ENCODE measurements at places on chromosomes 5 and 9.
A peak's percentile ranks its signal among the peaks of the same experiment; 100 is the strongest.

DNA sequence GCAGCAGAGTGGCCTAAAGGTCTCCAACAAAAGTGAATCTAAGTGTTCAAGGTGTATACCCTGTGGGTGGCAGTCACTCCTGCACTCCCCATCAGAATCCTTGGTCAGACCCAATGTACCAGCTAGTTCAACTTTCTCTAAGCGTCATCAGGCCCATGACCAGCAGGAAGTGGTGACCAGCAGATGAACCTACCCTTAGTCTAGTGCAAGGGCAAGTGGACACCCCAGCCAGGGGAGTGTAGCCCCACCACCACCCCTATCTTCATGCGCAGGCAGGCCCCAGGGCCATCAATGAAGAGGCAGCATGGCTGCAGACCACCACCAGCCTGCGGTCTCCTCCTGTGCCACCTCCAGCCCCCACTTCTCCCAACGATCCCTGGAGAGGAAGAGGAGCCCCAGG, 213.1 kb downstream of the AGTPBP1 start:
- no peaks in the 10 kb centered on the region for H3K36me3 ChIP-seq
- no peak overlapping the region for H3K4me3 ChIP-seq
- H3K27ac ChIP-seq: no peak overlapping the region
- DNase-seq: no peak
- peaks cover 18% of the 10 kb centered on the region for H3K27me3 ChIP-seq

DNA sequence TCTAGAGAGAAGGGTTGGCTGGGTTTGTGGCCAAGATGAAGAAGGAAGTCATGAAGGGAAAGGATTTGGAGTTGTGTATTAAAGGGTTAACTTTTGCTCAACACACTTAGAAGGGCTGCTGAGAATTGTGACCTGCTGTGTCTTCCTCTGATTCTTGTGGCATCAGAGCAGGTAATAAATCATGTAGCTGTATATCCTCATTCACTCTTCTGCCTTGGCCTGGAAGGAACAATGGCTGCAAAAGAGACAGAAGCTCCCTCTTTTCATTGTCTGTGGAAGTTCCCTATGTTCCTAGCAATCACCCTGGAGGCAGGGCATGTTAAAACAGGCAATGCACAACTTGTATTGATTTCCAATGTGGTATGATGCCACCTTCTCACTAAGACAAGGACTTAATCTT, 159.1 kb downstream of the LRRC70 start:
- DNase-seq: no peak
- H3K27ac ChIP-seq: no peak overlapping the region
- H3K27me3 ChIP-seq: peaks cover 16% of the 10 kb centered on the region
- no peaks in the 10 kb centered on the region for H3K4me1 ChIP-seq
- H3K36me3 ChIP-seq: no peaks in the 10 kb centered on the region

DNA sequence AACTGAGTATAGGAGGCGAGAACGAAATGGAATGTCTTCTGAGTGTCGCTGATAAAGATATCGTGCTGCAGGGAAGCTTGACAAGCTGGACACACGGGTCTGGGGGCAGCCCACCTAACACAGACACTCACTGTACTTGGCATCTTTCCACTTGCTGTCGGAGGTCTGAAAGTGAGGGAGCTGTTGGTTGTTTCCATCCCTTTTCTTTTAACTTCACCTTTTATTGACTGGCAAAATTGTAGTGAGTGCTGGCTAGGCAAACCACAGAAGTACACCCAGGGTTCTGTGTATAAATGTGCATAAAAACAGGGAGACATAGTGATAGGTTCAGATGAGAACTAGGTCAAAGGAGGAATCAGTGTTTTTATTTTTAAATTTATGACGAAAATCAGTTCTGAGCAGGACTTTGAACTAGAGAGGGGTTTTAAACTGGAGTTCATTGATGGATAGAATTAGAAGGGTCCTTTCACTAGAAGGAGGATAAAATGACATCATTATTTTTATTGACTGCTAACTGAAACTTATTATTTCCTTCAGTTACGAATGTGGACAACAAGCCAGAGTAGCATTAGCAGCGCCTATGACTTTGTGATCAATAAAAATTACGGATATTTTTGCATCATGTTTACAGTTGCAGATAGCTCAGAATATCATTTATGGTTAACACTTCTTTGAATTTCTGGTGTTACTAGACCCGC, 817 bp downstream of the GAPVD1 start:
- DNase-seq: no peak
- H3K4me3 ChIP-seq: peak overlapping the region; percentile 97
- peak overlapping the region; percentile 93 for H3K27ac ChIP-seq
- H3K27me3 ChIP-seq: peaks cover 3% of the 10 kb centered on the region
- peaks cover 31% of the 10 kb centered on the region for H3K4me1 ChIP-seq
- H3K36me3 ChIP-seq: peaks cover 19% of the 10 kb centered on the region

GRCh38 chr9:69195668-69196067, 21.6 kb downstream of the TJP2 start:
- no peaks in the 10 kb centered on the region for H3K36me3 ChIP-seq
- no peaks in the 10 kb centered on the region for H3K27me3 ChIP-seq
- no peak overlapping the region for H3K27ac ChIP-seq
- DNase-seq: no peak
- no peak overlapping the region for H3K4me3 ChIP-seq

DNA sequence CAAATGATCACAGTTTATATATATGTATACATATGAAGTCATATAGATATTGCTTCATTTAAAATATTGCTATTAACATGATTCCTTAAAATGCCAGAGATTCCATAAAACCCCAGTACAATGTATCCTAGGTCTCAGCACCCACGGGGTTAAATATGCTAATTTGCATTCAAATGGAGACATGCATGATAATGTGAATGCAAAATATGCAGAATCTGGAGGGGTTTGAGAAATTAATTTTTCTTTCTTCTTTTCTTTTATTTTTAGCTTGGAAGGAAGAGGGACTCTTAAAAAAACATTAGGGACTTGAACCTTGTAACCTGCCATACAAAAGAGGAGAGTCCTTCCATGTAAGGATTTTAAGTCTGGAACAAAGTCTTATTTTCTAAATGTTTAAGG, 211.9 kb downstream of the MEF2C start:
- H3K27me3 ChIP-seq: peaks cover 84% of the 10 kb centered on the region
- no peak overlapping the region for H3K4me3 ChIP-seq
- no peak for DNase-seq
- peaks cover 25% of the 10 kb centered on the region for H3K4me1 ChIP-seq
- peaks cover 2% of the 10 kb centered on the region for H3K36me3 ChIP-seq

DNA sequence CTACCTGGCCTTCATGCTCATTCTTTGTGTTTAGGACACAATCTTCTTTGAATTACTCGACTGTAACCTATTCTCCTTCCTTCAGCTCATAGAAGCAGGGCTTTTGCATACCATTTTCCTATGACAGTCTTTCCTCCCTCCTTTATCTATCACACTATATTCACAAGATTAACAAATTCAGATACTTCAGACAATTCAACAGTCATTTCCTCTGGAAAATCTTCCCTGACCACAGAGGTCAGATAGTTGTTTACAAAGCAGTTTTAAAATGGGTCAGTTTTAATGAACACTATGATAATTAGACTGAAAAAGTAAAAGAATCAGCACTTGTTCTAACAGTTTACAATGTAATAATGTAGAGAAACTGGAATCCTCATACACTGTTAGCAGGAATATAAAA, 4.3 kb downstream of the CAAP1 start:
- peaks cover 25% of the 10 kb centered on the region for H3K4me1 ChIP-seq
- no peak overlapping the region for H3K4me3 ChIP-seq
- no peak for DNase-seq
- peaks cover 29% of the 10 kb centered on the region for H3K36me3 ChIP-seq
- H3K27me3 ChIP-seq: no peaks in the 10 kb centered on the region

DNA sequence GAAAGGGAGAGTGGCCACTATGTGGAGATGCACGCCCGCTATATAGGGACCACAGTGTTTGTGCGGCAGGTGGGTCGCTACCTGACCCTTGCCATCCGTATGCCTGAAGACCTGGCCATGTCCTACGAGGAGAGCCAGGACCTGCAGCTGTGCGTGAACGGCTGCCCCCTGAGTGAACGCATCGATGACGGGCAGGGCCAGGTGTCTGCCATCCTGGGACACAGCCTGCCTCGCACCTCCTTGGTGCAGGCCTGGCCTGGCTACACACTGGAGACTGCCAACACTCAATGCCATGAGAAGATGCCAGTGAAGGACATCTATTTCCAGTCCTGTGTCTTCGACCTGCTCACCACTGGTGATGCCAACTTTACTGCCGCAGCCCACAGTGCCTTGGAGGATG, 19.8 kb downstream of the RGMB start:
- H3K4me1 ChIP-seq: peaks cover 2% of the 10 kb centered on the region
- H3K36me3 ChIP-seq: no peaks in the 10 kb centered on the region
- H3K27me3 ChIP-seq: peaks cover 4% of the 10 kb centered on the region
- DNase-seq: no peak
- H3K27ac ChIP-seq: no peak overlapping the region

DNA sequence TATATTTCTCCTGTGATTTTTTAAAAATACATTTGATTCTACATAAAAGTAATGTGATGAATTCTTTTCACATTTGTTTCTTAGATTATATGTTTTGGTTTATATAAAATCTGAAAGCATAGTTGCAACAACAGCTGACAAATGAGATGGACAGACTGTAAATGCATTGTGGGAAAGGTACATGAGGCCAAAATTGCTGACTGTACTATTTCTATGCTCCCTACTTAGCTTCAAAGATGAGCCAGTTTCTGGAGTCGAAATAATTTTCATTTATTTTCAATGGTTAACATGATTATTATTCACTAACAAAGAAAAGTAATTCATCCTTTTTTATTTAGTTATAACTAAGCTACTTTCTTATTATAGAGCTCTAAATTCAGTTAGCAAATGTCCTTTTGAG, 441.3 kb upstream of the CCNG1 start:
- no peaks in the 10 kb centered on the region for H3K27me3 ChIP-seq
- H3K4me1 ChIP-seq: no peaks in the 10 kb centered on the region
- H3K4me3 ChIP-seq: no peak overlapping the region
- H3K27ac ChIP-seq: no peak overlapping the region
- no peaks in the 10 kb centered on the region for H3K36me3 ChIP-seq

DNA sequence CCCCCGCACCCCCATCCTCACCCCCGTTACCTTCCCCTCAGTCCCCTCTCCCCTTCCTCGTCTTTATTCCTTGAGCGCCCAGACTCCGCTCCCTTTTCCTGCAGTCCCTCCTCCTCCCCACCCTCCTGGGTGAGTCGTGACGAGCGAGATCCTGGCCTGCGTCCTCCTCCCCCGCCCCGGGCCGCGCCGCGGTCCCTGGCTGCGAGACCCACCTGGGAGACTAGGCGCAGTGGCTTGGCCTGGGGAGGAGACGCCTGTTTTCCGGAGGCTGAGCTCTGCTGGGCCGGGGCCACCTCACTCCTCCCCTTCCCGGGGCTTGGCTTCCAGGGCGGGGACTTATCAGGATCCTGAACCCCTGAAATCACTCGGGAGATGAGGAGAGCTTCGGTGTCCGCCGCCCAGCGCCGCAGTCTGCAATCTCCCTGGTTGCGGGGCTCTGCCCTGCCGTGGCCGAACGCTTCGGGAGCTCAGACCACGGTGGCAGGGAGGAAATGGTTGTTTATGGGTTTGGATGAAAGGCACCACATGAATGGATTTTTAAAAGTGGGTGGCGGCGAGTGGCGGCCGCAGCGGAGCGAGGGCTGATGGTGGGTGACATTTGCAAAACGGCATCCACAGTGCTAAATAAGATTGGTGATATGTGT, 984 bp downstream of the STXBP1 start:
- H3K36me3 ChIP-seq: peaks cover 2% of the 10 kb centered on the region
- peaks cover 22% of the 10 kb centered on the region for H3K4me1 ChIP-seq
- no peak overlapping the region for H3K27ac ChIP-seq

- DNase-seq: no peak
- peaks cover 3% of the 10 kb centered on the region for H3K27me3 ChIP-seq
- no peaks in the 10 kb centered on the region for H3K4me1 ChIP-seq
These were observed 48.2 kb upstream of the ENTREP1 start for GRCh38 chr9:69276775-69277174.

- H3K4me1 ChIP-seq: peaks cover 68% of the 10 kb centered on the region
- peaks cover 15% of the 10 kb centered on the region for H3K27me3 ChIP-seq
- no peak for DNase-seq
- peak overlapping the region; percentile 96 for H3K27ac ChIP-seq
- peaks cover 10% of the 10 kb centered on the region for H3K36me3 ChIP-seq
- H3K4me3 ChIP-seq: peak overlapping the region; percentile 86
These were observed 146.3 kb downstream of the ERCC6L2 start for GRCh38 chr9:96021551-96022444.
